ENCODE measurements at places on chromosomes 7 and 10.
A peak's percentile ranks its signal among the peaks of the same experiment; 100 is the strongest.

GRCh38 chr10:48507933-48508790, 96.7 kb downstream of the ARHGAP22 start:
- no peak for DNase-seq

DNA sequence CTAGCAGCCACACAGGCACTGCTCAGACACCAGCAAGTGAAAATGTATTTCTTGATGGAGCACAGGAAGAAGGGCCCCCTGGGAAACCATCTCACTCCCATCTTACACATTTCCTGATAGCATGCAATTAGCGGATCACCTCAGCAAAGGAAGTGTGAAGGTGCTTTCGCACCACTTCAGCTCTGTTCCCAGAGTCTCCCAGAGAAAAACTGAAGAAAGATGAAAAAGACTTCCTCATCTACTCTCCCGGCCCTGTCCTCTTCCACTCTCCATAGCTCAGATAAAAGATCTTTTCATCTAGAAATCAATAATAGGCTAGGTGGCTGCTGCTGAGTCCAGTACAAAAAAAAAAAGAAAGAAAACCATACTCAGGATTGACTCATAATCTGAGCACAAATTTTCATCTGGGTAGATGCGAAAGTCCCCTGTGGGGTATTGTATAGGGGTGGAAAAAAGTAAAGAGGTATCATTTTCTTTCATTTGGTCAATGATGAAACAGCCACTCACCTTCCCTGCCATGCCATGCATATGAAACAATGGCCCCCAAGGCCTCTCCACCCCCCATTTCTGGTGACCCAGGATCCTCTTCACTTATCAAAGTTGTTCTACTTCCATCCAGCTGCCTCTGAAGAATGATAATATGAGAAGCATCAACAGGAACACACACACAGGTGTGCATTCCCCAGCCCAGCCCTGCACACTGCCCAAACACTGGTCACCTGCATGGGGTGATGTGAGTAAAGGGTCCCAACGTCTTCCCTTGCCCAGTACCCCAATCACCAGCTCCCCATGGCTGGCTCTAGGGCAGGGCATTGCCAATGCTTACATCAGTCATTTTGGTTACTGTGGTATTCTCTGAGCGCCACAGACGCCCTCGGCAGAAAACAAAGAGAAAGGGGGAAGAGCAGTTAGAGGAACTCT, 48.8 kb upstream of the DGKI start:
- peak; percentile 86 for DNase-seq

DNA sequence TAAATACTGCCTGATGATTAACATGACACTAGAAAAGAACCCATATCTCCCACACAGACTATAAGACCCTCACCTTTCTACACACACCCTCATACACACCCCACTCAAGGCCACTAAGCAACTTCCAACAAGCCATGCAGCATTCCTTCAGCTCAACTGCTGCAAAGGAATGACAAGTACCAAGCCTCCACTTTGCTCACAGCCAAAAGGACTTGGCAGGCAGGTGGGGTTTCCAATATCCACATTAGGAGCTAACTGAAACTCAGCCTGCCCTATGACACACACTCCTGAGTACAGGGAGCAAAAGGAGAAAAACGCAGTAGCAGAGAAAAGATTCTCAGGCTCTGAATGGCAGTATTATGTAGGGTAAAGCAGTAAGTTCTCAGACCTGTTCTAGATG, 13.4 kb downstream of the USP54 start:
- DNase-seq, result no peak

- DNase-seq, result peak; percentile 17
Observed at GRCh38 chr7:36692456-36692855, 31.8 kb downstream of the AOAH start.

GRCh38 chr10:34966040-34966439, 124.1 kb downstream of the CUL2 start:
- DNase-seq, result no peak

DNA sequence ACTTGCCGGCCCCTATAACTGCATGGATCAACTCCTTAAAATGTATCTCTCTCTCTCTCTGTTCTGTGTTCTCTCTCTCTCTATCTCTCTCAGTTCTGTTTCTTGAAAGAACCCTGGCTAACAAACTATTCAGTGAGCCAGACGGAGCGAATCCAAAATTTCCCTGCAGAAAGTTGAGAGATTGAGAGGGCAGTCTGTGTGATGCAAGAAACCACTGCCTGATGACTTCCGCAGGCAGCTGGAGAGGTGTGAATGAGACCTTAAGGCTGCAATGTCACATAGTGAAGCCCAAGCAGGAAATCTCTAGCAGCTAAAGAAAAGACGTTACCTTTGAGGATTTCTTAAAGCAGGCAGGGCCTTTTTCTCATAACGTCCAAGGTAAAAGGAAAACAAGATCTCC, 17.3 kb downstream of the FAM107B start:
- DNase-seq, result no peak

DNA sequence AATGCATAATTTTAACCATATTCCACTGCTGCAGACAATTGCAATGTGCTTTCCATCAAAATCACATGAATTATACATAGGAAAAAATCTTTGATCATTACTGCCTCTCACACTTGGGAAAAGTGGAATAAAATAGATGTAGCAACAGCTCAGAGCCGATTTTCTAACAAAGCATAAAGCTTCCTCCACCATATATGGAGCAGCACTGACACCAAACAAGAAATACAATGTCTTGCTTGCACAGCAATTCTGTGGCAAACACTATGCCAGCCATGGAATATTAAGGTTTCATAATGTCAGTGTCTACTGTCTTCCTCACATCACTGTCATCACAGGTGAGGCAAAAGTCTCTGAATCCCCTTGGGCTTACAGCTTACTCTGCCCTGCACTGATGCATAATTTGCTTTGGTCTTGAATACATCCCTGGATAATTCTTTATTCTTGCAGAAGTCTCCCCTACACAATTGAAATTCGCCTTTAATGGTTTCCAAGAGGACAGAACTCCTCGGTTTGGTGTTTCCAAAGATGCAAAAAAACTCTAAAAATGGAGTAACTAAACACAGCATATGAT, 198.5 kb downstream of the CACNA2D1 start:
- no peak for DNase-seq

- DNase-seq, result no peak
Observed at GRCh38 chr7:11376529-11376928, 402.9 kb downstream of the PHF14 start.

GRCh38 chr10:20207653-20208052, 391.4 kb downstream of the PLXDC2 start:
- no peak for DNase-seq

GRCh38 chr10:119675483-119676170, 24.4 kb downstream of the BAG3 start:
- DNase-seq, result no peak

GRCh38 chr7:75662579-75663301, 76.0 kb downstream of the HIP1 start:
- DNase-seq, result peak; percentile 95

DNA sequence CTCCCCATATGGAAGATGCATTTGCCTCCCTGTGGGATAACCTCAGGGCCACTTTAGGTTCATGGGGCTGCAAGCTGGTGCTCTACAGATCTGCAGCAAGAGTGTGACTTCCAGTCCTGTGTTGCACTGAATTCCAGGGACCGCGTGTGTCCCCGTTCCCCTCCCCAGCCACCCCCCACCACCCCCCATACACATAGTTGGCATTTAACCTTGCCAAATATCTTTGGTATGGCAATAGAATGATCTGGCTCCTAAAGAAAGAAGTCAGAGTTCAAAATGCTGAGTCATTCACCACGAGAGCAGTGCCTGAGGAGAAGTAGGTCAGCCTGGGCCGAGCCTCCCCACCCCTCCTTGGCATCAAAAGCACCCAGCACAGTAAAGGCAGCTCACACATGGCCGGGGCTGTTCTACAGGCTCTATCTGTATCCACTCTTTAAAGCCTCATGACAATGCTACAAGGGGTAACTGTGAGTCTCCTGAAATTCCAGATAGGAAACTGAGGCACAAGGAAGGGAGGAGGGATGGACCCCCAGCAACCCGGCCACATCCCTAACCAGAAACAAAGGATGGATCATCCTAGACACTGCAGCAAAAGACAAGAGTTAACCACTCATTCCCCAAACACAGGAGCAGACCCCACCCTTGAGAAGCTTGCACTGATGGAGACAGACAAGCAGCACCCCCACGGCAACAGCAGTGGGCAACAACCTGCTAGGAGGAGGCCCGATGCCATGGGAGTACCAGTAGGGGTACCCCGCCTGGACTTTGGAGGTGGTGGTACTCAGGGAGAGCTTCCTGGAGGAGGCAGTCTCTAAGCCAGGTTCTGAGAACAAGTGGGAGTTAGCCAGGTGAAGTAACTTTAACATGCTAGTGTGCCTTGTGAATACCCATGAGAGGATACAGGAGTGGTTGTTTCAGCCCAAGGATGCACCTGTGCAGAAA, 70.3 kb upstream of the NANOS1 start:
- DNase-seq, result no peak

GRCh38 chr10:71069909-71070666, 142.3 kb upstream of the UNC5B start:
- no peak for DNase-seq

GRCh38 chr10:122021828-122022227, 32.9 kb downstream of the TACC2 start:
- DNase-seq, result no peak

- DNase-seq, result no peak
Observed at GRCh38 chr10:52768001-52768532, 4.5 kb downstream of the MBL2 start.

- peak; percentile 64 for DNase-seq
Observed at GRCh38 chr10:44312401-44312800, 72.5 kb downstream of the CXCL12 start.

GRCh38 chr10:65528986-65529385, 1396.8 kb upstream of the LRRTM3 start:
- DNase-seq, result no peak

DNA sequence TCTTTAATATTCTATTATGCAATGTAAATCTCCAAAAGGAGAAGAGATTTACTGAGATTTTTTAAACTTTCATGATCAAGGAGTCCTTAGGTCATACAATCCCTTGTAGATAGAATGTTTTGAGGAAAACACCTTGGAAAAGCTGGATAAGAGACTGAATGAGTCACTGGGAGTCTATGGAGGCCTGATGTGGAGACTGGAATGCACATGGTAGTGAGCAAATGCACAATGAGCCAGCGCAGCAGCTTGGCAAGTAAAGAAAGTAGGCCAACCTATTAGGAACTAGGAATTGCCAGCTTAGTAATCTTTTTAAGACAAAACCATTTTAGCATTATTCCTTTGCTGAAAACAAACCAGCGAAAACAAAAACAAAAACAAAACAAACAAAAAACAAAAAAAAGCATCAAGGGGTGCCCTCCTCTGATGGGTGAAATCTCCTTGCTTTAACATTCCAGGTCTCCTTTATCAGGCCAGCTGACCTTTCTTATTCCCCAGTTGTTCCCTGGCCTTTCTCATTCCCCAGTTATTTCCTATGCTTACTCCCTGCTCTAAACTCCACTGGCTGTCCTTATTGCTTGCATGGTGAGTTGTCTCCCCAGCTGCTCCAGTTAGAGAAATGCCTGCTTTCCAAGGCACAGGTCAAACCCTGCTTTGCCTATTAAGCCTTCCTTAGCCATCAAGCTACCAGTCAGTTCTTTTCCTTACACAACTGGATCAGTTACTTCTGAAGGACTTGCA, 135.8 kb downstream of the PLCE1 start:
- no peak for DNase-seq

DNA sequence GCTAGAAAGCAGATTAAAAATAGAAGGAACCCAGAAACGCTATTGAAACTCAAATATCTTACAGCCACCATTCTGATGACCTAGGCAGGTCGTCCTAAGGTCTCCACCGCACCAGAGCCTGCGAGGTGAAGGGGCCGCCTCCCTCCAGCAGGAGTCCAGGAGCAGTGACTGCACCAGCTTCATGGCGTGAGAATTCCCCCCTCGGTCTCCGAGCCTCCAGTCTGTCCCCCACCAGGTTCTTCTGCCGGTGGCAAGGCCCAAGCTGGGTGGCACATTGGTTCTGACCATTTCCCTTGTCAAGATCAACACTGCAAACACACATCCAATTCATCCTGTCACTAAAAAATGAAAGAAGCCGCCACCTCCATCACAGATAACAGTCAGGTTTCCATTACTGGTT, 98.7 kb downstream of the DIP2C start:
- DNase-seq, result no peak

GRCh38 chr7:51543801-51544553, 227.4 kb upstream of the COBL start:
- no peak for DNase-seq

DNA sequence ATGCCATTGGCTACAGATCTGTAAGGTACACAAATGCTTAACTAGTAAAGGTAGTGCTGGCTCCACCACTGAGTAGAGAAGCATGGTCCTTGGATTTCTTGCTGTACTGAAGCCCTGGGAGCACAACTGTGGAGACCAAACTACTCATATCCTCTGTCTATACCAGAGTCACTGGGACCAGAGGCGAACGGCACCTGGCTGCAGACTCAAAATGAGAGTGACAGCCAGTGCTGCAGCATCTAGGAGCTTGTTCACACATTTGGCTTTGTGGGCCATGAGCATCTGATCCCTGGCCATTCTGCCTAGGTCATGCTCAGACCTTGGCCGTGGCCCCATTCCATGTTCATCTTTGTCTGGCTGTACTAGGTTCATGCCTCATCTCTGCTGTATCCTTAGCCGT, 31.9 kb downstream of the LRRC18 start:
- DNase-seq, result no peak

GRCh38 chr10:127407551-127407950, 141.6 kb upstream of the NPS start:
- DNase-seq, result no peak

DNA sequence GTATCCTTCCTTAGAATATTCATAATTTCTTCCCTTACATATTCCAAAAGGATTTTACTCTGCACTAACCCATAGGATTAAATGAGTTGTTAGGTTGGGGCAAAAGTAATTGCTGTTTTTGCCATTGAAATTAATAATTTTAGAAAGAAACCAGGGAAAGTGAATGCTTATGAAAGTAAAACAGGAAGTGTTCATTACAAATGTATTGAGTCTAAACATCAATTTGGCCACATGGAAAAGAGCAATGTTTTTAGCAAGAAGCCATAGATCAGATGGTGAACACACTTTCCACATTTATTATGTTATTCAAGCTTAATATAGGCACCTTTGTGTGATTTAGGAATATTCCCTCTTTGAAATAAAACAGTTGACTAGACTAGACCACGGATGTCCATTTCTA, 102.9 kb downstream of the SUGCT start:
- DNase-seq, result no peak

DNA sequence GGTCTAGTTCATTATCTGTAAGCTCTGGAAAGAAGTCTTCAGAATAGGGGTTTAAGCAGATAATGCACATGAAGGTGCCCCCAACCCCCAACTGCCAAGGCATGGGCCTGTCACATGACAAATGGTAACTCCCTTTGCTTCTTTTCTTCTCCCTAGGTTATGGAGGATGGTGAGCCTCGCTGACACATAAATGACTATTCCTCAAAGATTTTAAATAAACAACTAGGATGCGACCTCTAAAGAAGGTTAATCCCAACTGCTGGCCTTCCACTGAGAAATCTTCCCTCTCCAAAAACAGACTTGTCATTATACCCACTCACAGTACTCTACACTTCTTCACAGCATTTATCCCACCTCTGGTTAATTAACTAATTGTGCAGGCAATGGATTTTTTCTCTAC, 75.7 kb upstream of the FAM133B start:
- DNase-seq, result no peak

GRCh38 chr7:117829450-117830117, 43.7 kb downstream of the CTTNBP2 start:
- DNase-seq, result no peak

GRCh38 chr7:25638590-25639244, 410.4 kb upstream of the NPVF start:
- no peak for DNase-seq

GRCh38 chr7:74138945-74139843, 35.0 kb upstream of the EIF4H start:
- DNase-seq, result no peak
